ENCODE measurements at places on chromosomes 6 and 20.

DNA sequence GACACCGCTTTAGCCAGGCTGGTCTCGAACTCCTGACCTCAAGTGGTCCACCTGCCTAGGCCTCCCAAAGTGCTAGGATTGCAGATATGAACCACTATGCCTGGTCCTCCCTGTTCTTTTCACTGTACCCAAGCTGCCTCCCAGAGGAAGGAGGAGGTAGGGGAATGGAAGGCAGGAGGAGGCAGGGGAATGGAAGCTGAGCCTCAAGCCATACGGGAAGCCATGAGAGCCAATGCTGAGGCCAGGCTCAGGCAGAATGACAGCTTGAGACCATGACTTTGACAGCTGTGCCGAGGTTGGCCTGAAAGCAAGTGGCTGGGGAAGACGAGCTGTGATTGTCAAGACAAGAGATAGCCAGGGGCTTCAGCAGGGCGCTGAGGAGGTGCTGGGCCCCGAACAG lies 13.6 kb upstream of the ZNF335 start:
- no peak for DNase-seq

DNA sequence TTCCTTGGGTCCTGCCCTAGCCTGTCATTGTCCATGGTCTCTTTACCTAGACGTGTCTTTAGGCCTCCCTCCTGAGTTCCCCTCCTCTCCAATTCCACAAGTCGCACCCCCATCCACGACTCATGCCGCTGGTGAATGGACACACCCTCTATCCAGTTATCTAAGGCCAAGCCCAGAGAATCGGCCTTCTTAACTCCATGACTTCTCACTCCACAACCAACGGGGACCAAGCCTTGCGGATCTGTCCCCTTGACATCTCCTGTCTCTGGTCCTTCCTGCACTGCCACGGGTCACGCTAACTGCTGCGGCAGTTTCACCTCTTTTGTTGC lies 7.0 kb upstream of the RREB1 start:
- no peak for DNase-seq

DNA sequence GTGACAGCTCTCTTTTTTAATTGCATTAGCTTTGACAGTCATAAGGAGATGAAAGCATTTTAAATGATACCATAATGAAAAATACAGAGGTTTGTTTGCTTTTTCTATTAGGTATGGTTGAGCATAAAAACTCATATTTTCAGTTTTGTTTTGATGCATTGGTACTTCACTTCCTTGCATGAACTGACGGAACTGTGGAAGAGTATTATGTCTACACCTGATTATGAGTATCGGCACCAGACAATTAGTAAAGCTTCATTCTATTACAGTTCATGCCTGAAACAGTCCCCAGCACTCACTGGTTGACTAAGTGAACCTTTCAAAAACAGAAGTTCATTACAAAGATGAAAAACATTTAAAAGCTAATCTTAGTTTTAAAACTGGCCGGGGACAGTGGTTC lies 593.0 kb downstream of the GRIK2 start:
- no peak for DNase-seq

DNA sequence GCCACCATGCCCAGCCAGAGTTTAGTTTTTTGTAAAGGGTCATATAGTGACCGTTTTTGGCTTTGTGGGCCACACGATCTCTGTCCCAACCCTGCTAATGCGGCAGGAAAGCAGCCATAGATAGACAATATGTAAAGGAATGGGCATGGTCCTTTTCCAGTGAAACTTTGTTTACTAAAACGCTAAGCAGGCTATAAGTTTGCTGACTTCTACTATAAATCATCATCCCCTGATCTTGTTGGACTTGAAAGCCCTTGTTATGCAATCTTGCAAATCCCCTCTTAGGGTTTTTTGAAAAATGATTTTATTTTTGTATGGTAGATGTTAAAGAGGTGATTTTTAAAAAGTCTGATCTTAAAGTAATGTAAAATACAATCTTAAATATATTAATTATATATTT lies 63.6 kb downstream of the CBFA2T2 start:
- no peak for DNase-seq

DNA sequence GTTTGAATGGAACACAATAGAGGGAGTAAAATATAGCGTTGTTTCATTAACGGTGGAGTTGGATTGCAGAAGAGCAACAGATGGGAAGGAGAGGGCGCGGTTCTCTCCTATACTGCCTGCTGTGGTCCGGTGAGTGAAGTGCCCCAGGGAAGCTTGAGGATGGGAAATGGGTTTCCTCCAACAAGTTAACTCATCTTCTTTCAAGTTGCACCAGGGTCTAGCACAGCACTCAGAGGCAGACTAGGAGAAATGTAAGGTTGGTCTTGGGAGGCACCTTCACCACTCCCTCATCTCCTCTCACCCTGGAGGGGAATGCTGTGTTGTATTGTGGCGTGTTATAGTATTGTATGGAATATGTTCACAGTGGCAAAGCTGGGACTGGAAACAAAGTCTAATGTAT lies 96.9 kb upstream of the SLC24A3 start:
- DNase-seq: no peak

GRCh38 chr6:43823879-43824702 lies 54.1 kb downstream of the VEGFA start:
- no peak for DNase-seq

- DNase-seq: no peak
Measured at GRCh38 chr6:157647261-157647915, 175.7 kb upstream of the SNX9 start.

DNA sequence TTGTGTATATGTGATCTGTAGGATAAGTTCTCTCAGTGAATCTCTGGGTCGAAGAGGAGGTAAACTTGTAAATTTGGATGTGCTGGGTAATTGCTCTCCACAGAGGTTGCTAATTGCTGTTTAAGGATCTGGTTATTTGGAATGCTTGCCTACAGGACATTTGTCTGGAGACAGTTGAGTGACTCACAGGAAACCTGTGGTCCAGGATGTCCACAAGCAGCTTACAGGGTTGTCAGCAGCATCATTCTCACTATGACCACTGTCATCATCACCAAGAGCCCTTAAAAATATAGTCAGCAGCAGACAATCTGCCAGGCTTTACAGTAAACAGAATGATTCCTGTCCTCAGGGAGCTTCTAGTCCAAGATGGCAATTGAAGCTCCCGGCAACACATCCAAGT lies 31.2 kb upstream of the KCNK5 start:
- DNase-seq: no peak

DNA sequence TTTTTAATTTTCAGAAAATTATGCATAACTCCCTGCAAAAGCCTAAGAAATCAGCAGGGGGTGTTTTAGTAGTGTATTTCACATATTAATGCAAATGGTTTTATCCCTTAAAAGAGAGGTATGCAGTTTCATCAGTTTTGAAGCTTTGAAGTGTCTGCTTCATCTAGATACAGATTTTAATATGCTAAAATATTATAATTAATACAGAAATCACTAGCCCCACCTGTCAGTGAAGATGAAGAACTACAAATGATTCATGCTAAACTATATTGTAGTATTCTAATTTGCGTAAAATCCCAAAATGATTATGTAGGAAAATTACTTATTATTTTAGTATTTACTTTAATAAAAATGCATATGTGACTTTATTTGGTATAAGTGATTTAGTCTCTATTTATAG lies 2.9 kb upstream of the TFB1M start:
- DNase-seq: no peak

- DNase-seq: no peak
Measured at GRCh38 chr20:53617791-53618489, 24.3 kb upstream of the ZNF217 start.

GRCh38 chr6:77322604-77323003 lies 140.7 kb downstream of the HTR1B start:
- no peak for DNase-seq

GRCh38 chr6:169499848-169500247 lies 202.0 kb downstream of the WDR27 start:
- DNase-seq: no peak

DNA sequence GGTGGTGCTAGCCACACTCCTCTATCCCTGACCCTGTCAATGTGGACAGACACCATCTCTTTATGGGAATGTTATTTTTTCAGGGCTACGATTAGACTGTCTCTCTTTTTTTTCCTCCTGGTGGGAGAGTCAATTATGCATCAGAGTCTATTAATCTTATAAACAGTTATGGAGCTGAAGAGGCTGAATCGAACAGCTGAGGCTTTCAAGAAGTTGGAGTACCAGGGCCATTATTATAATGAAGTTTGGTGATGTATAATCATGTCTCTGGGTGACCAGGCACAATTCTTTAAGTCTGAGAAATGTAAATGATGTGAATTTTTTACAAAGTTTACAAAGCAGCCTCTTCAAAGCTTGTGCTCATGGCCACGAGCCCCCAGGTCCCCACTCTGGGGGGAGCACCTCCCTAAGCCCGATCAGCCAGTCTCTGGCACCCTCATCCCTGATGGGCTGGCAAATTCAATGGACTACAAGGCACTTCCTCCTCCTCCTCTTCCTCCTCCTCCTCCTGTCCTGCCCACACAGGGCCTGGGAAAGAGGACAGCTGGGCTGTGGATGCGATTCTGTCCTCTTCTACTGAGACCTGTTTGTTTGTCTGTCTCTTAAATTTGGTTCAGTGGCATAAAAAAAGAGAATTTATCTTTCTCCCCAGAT lies 43.9 kb upstream of the QKI start:
- no peak for DNase-seq

Measured in stimulated activated CD8-positive, alpha-beta memory T cell treated with anti-CD3 and anti-CD28 coated beads, Interleukin-4, amount 100 ng/mL, for 1 hour (primary cell).